ENCODE measurements at places on chromosomes 13 and 19.
A peak's percentile ranks its signal among the peaks of the same experiment; 100 is the strongest.

DNA sequence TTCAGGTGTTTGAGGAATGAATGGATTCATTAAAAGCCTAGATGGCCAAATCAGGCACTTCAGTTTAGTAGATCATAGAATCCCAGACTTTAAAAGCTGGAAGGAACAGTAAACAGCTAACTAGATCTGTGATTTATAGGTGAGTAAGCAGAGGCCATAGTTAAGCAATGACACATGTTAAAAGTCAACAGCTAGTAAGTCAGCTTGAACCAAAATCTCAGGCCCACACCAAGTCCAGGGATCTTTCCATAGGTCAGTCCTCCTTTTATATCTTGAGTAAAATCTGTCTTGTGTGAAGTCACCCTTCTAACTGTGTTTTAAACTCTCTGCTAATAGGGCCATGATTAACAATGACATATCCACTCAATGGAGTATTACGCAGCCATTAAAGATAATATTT is 275.5 kb upstream of the SOX21 start:
- DNase-seq: no peak

DNA sequence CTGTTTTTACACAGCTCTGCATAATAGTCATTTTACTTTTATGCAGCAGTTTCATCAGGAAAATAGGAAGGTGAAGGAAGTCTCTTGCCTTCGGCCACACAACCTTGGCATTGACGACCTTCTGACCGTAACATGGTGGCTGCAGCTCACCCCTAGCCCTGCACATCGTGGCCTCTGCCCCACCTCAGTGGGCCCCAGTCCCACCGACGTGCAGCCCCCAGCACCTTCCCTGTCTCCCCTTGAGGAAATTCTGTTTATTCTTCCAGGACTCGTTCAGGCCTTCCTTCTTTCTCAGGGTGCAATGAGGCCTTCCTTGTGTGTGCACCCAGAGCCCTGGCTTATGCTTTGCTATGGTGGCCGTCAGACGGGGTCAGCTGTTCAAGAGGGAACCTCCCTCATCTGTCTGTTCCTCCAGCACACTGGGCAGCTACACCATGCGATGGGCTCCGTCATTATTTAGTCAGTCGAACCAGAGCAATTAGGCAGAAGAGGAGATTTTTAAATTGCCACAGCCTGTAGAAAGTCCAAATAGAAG is 33.3 kb downstream of the TMEM255B start:
- DNase-seq: no peak

- DNase-seq: no peak
These were observed 261.9 kb upstream of the SOX21 start for GRCh38 chr13:94974015-94974951.

GRCh38 chr19:16283210-16284061 is 41.2 kb upstream of the KLF2 start:
- peak; percentile 70 for DNase-seq

- DNase-seq: no peak
These were observed 56.3 kb upstream of the GPR12 start for GRCh38 chr13:26816881-26817280.

- DNase-seq: no peak
These were observed 12.4 kb downstream of the CEBPG start for GRCh38 chr19:33385956-33386355.

DNA sequence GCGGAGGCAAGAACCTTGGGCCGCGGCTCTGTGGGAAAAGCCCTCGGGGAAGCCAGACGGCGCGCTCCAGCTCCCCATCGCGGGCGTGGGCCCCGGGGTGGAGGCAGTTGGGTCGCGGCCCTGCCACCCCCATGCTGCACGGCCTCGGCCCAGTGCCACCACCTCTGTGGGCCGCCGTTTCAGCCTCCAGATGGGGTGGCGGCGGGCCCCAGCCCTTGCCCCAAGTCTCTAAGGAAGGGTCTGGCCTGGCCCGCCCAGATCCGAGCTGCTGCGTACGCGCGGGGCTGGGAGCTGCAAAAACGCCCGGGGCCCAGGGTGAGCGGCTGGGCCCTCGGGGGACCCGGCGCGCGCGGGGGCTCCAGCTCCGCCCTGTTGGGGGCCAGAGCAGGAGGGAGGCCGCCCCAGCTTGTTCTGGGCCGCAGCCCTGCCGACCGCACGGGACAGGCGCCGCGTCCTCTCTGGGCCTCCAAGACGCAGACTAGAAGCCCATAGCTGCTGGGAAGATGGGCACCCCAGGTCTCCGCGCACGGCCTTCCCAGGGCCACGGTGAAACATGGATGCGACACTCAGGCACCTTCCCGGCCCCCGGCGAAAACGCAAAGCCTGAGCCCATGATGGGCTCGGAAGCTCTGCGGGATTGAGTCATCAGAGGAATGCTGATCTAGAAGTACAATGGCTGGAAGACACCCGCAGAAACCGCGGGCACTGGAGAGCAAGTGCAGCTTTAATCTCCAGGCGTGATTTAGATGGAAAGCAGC is 110.1 kb downstream of the KCTD15 start:
- peak; percentile 34 for DNase-seq

DNA sequence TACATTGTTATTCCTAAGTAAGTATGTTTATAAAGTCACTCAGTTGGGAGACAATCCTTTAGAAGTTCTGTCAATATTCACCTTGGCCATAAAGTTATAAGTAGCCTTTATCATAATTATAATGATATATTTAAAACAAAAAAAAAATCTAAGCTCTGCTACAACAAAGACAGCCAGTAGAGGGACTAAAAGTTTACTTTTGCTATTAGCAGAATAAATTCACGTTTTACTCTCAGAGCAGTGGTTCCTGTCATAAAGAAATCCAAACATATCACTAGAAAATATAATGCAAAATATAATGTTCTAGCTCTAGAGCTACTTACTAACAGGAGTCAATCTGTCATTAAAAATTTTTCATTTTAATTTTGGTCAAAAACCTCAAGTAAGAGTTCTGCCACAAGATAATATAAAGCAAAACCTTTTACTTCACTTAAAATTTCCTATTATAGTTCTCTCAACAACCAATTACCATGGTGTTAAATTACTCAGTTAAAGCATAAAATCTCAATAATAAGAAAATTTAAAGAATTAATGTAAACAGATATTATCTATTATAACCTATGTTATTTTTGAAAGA is 17.7 kb downstream of the INTS6 start:
- DNase-seq: no peak

DNA sequence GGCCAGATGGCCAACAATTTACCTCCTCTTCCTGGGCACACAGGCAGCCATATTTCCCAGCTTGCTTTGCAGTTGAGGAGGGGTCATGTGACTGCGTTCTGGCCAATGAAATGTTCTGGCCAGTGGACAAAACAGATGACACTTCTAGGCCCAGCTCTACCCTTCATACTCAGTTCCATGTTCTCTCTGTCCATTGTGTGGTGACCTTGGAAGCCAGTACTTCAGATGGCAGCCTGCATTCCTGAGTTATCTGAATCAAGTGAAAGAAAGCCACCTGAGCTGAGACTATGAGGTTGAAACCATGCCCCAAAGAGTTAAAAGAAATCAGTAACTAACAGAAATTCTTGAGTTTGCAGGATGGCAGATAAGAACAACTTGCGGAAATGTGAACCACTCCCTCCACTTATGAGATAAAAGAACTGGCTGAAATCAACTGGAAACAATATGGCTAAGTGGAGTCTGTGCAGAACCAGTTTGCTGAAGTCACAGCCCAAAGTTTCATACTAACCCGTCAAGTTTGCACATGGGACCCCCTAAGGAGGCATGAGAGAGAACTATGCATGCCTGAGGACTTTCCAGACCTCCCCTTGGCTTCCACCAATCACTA is 8.1 kb downstream of the FAM187B start:
- no peak for DNase-seq

DNA sequence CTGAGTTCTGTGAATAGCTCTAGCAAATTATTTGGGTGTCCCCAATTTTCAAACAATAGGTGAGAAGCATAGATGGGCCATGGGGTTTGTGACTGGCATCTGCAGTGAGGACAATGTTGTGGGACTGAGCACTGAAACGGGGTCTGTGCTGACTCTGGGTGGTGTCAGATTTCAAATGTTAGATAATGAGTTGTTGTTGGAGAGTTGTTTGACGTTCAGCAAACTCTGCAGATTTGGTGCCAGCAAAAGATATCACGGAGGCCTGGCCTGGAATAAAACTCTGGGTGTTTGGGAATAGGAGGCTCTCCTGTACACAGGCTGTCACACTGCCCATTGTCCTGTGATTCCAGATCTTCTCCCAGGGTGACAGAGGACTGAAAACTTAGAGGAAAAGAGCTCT is 2.9 kb downstream of the ZNF90 start:
- DNase-seq: no peak

- peak; percentile 64 for DNase-seq
These were observed 58.1 kb upstream of the UBL3 start for GRCh38 chr13:29908416-29909080.

- no peak for DNase-seq
These were observed 781.3 kb upstream of the MIR17HG start for GRCh38 chr13:90565985-90566713.

DNA sequence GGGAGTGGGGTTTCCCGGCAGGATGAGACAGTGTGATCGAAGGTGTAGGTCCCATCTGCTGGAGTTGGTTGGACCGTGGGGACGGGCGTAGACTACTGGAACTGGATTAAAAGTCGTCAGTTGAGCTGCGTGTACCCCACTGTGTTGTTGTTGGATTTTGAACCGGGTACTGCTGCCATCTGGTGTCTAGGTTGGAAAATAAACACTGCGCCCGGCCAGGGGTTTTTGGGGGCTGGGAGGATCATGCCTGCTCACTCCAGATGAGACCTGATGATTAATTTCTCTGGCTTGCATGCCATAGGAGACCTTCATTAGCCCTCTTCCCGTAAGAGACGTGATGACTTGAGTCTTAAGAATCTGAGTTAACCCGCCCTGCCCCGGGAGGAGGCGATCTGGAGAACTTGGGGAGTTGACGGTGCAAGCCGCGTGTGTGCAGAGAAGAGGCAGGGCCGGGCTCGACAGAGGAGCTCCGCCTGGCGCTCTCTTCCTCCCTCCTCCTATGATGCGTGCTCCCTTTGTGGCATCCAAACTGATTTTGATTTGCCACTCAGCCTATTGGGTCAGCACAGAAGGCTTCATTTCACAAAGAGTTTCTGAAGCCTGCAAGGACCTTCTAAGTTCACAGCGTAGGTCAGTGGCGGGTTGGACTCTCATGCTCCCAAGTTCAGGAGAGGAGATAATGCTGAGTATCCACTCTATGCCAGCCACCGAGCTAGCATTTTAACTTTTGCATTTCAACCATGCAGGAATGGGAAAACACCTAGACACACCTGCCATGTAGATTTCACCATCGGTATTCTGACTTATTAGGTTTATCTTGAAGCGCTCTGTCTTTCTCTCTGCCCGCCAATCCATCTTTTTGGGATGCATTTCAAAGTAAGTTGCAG is 2.7 kb downstream of the UHRF1 start:
- peak; percentile 100 for DNase-seq
